ENCODE measurements at places on chromosomes 7 and 10.

DNA sequence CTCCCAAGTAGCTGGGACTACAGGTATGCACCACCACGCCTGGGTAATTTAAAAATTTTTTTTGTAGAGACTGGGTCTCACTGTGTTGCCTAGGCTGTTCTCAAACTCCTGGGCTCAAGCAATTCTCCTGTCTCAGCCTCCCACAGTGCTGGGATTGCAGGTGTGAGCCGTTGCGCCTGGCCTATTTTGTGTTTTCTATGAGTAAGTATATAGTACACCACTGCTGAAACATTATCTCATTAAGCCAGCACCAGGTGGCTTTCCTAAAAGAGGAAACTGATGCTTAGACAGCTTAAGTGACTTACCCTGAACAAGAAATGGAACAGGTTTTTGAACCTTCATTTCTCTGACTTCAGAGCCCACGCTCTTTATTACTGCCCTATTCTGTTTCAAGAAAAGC is 7.8 kb upstream of the PTPN12 start:
- no peak for DNase-seq

- no peak for DNase-seq
Measured at GRCh38 chr7:90846192-90846591, 250.1 kb downstream of the CDK14 start.

GRCh38 chr7:64938540-64938939 is 35.5 kb downstream of the ZNF273 start:
- no peak for DNase-seq

DNA sequence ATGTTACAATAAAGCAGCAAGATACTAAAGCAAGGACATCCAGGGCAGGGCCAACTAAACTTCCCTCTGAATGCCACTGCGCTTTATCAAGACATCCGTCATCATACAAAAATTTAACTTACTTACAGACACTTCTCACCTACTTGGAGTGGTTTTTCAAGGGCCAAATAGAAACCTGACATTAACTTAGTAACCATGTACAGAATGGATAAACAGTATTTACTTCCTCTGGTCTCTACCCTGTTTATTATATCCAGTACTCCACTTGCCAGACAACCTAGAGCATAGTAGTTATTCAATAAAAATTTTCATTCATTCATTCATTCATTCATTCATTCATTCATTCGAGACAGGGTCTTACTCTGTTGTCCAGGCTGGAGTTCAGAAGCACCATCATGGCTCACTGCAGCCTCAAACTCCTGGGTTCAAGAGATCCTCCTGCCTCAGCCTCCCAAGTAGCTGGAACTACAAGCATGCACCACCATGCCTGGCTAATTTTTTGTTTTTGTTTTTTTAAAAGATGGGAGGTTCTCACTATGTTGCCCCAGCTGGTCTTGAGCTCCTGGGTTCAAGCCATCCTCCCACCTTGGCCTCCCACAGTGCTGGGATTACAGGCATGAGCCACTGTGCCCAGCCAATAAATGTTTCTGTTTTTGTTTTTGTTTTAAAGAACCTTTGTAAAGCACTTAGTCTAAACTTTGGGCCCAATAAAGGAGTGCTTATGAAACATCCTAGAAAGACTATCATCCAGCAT is 19.0 kb downstream of the SMURF1 start:
- DNase-seq = no peak

DNA sequence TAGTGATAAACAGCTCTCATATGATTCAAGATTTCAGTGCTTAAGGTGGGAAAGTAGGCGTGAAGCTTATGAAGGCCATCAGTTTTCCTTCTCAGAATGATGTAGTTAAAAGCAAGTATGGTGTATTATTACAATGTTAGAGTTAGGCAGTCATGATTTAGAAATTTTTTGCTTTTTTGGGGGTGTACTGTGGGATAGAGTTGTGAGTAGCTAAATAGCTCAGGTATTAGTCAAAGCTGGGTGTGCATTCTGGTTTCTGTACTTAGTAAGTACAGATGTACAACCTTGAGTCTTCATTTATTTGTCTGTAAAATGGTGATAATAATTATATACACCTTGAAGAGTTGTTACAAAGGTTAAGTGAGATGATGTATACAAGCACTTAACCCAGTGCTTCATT is 52.2 kb downstream of the R3HCC1L start:
- no peak for DNase-seq
